Aorta (tissue), 5 donors: ENCODE measurements at places on chromosomes 13 and 19. TPM values are rescaled to one million over a fixed set of nuclear protein-coding genes. Genes with fewer than 3 reads are reported as not detected.

DNA sequence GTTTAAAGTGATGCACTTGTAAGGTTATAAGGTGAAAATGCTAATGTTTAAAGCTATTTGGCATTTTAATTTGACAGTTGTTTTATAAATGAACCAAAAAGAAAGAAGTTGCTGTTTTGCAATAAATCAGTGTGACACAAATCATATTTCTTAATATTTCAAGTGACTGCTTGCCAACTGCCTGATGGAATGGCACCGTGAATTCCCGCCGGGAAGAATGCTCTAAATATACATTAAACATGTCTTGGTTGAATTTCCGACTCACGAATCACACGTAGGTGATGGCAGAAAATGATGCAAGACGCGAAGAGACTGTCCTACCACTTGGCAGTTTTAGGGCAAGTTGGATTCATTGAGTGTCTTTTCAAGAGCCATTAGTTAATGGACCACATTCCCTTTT, 3.1 kb upstream of the GJB2 start:
- no peaks in the 10 kb centered on the region for H3K36me3 ChIP-seq
- H3K4me1 ChIP-seq: no peaks in the 10 kb centered on the region
- H3K27ac ChIP-seq: no peak overlapping the region

- no peak overlapping the region for H3K27ac ChIP-seq
- no peaks in the 10 kb centered on the region for H3K27me3 ChIP-seq
- peaks cover 1% of the 10 kb centered on the region for H3K4me1 ChIP-seq
- H3K36me3 ChIP-seq: no peaks in the 10 kb centered on the region
- DNase-seq: no peak
These were observed 287.4 kb upstream of the NBEA start for GRCh38 chr13:34654647-34655046.

- H3K36me3 ChIP-seq: no peaks in the 10 kb centered on the region
- DNase-seq: no peak
- H3K4me1 ChIP-seq: no peaks in the 10 kb centered on the region
- no peak overlapping the region for H3K4me3 ChIP-seq
- H3K27me3 ChIP-seq: no peaks in the 10 kb centered on the region
These were observed 163.6 kb downstream of the DIAPH3 start for GRCh38 chr13:60000081-60000480.

GRCh38 chr13:95463531-95463930, 89.0 kb upstream of the CLDN10 start:
- H3K36me3 ChIP-seq: no peaks in the 10 kb centered on the region
- H3K4me1 ChIP-seq: no peaks in the 10 kb centered on the region
- no peaks in the 10 kb centered on the region for H3K27me3 ChIP-seq
- no peak overlapping the region for H3K27ac ChIP-seq

GRCh38 chr19:19877724-19878123, 12.0 kb downstream of the ZNF253 start:
- peaks cover 4% of the 10 kb centered on the region for H3K36me3 ChIP-seq
- no peak overlapping the region for H3K4me3 ChIP-seq
- no peaks in the 10 kb centered on the region for H3K4me1 ChIP-seq
- no peak overlapping the region for H3K27ac ChIP-seq

DNA sequence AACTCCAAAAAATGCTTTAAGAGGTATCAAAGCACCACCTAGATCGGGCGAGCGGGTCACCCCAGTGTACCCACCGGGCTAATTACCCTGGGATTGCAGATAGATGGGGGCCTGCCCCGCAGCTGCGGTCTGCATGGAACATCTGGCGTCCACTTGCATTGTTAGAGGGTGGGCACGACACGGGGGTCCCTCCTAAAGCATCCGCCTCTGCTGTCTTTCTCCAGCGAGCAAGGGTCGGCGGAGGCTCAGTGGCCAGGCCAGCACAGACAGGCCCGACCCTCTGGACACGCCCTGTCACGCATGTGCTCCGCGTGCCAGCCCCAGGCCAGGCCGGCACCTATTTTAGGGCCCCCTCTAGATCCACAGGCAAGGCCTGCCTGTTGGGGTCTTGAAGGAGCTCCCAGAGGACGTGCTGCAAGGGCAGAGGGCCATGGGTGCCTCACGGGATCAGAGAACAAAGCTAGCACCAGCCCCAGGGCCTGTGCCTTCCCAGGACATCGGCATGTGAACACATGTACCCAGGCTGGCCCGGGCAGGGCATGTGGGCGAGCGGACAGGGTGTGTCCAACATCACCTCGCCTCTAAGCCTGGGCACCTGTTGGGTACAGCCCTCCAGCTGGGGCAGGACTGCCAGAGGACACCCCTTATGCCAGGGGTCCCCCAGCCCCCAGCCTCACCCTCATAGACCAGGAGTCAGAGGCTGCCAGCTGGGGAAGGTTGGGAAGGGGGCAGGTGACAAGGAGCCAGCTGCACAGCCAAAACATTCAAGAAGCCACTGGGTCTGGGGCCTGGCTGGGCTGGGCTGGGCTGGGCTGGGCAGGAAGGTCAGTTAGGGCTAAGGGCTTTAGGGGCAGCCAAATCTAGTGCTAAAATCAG, 35.6 kb upstream of the NANOS3 start:
- H3K27me3 ChIP-seq: no peaks in the 10 kb centered on the region
- no peaks in the 10 kb centered on the region for H3K4me1 ChIP-seq
- peak overlapping the region; percentile 89 for H3K27ac ChIP-seq
- DNase-seq: peak; percentile 80
- peaks cover under 1% of the 10 kb centered on the region for H3K36me3 ChIP-seq
- peak overlapping the region; percentile 93 for H3K4me3 ChIP-seq

- no peak overlapping the region for H3K4me3 ChIP-seq
- H3K27me3 ChIP-seq: no peaks in the 10 kb centered on the region
- peak; percentile 89 for DNase-seq
- H3K4me1 ChIP-seq: no peaks in the 10 kb centered on the region
These were observed 632.1 kb downstream of the DIAPH3 start for GRCh38 chr13:59531571-59532091.

GRCh38 chr19:8702350-8702749, 3.8 kb upstream of the ACTL9 start:
- H3K27ac ChIP-seq: no peak overlapping the region
- peaks cover 1% of the 10 kb centered on the region for H3K27me3 ChIP-seq
- no peaks in the 10 kb centered on the region for H3K4me1 ChIP-seq
- DNase-seq: no peak

DNA sequence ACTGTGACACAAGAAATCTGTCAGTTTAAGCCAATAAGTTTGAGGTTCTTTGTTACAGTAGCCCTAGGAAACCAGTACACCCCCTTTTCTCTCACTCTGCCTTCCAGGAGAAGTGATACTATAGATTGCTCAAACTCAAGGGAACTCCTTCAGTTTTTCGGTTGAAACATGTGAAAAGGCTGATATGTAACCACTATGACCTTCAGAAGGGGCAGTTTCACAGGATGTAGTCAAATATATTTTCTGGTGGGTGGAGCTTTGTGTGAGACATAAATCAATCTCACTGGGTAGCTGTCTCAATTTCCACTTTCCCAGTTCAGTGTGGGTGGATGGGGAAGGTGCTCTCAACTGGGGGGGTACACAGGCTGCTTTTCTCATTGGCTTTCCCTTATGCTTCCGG, 41.7 kb downstream of the HTR2A start:
- no peaks in the 10 kb centered on the region for H3K27me3 ChIP-seq
- H3K4me1 ChIP-seq: no peaks in the 10 kb centered on the region
- H3K4me3 ChIP-seq: no peak overlapping the region
- no peaks in the 10 kb centered on the region for H3K36me3 ChIP-seq

DNA sequence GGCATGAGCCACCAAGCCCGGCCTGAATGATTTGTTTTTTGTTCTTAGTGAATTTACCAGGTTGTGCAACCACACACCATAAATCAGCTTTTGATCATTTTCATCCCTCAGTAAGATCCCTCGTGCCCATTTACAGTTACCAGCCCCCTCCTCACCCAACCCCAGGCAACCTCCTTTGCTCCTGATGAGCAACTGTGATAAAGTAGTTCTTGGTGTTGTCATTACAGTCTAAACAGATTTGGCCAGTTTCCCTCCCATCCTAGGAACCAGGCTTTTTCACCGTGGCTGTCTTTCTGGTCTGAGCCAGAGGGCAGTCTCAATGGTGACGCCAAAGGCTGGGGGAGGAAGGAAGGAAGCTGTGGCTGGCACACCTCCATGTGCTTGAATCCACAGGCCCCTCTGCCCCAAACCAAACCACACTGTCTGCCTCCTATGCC, 61.2 kb upstream of the WDFY2 start:
- H3K4me1 ChIP-seq: no peaks in the 10 kb centered on the region
- H3K36me3 ChIP-seq: no peaks in the 10 kb centered on the region
- no peak overlapping the region for H3K4me3 ChIP-seq
- no peaks in the 10 kb centered on the region for H3K27me3 ChIP-seq

- no peaks in the 10 kb centered on the region for H3K36me3 ChIP-seq
- no peak overlapping the region for H3K4me3 ChIP-seq
- H3K27ac ChIP-seq: no peak overlapping the region
- no peak for DNase-seq
- H3K4me1 ChIP-seq: no peaks in the 10 kb centered on the region
- H3K27me3 ChIP-seq: no peaks in the 10 kb centered on the region
These were observed 46.5 kb downstream of the DNM2 start for GRCh38 chr19:10764340-10764894.

DNA sequence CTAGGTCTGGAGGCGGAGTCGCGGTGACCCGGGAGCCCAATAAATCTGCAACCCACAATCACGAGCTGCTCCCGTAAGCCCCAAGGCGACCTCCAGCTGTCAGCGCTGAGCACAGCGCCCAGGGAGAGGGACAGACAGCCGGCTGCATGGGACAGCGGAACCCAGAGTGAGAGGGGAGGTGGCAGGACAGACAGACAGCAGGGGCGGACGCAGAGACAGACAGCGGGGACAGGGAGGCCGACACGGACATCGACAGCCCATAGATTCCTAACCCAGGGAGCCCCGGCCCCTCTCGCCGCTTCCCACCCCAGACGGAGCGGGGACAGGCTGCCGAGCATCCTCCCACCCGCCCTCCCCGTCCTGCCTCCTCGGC, at the start of gene SLC5A5:
Gene SLC5A5, plus strand, starts transcription at position 68 of the 373 bp plus-strand sequence. CDS start 375 bp downstream, outside the sequence.
- no peak within 1 kb of the TSS for H3K4me3 ChIP-seq
- no peak within 1 kb of the TSS for H3K27ac ChIP-seq
- H3K4me1 ChIP-seq: no peaks in the 10 kb centered on the region
- DNase-seq: no peak
- no peaks in the 10 kb centered on the region for H3K36me3 ChIP-seq

- H3K36me3 ChIP-seq: no peaks in the 10 kb centered on the region
- no peak overlapping the region for H3K27ac ChIP-seq
- H3K27me3 ChIP-seq: no peaks in the 10 kb centered on the region
- H3K4me3 ChIP-seq: no peak overlapping the region
- no peaks in the 10 kb centered on the region for H3K4me1 ChIP-seq
These were observed 2.0 kb downstream of the EXOC3L2 start for GRCh38 chr19:45243144-45243732.

GRCh38 chr19:27794494-27795042, 1418.4 kb downstream of the UQCRFS1 start:
- H3K4me1 ChIP-seq: no peaks in the 10 kb centered on the region
- no peaks in the 10 kb centered on the region for H3K27me3 ChIP-seq
- peak overlapping the region; percentile 3 for H3K4me3 ChIP-seq
- H3K36me3 ChIP-seq: peaks cover 2% of the 10 kb centered on the region

DNA sequence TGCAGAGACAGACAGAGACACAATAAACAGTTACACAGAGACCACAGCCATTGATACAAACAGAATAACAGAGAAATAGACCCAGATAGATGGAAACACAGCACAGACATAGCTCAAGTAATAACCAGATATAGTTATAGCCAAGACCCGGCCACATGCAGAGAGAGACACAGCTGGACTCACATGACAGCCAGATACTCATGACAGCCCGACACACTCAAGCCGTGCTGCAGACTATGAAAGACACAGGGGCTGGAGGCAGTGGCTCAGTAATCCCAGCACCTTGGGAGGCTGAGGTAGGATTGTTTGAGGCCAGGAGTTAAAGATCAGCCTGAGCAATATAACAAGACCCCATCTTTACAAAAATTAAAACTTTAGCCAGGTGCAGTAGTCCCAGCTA, 1.6 kb upstream of the DENND1C start:
- H3K27me3 ChIP-seq: no peaks in the 10 kb centered on the region
- H3K27ac ChIP-seq: no peak overlapping the region
- H3K36me3 ChIP-seq: no peaks in the 10 kb centered on the region
- no peak overlapping the region for H3K4me3 ChIP-seq
- H3K4me1 ChIP-seq: no peaks in the 10 kb centered on the region

The RASIP1 gene
- 15.4 TPM for total RNA-seq

The ZNF560 gene
- not detected for total RNA-seq

The CYP4F3 gene
- total RNA-seq: 0.71 TPM

The CLEC4M gene
- not detected for total RNA-seq

The MAP2K2 gene
- total RNA-seq: 97.8 TPM

The ALOX5AP gene
- 31.6 TPM for total RNA-seq

The PCDH17 gene
- 13.2 TPM for total RNA-seq

The ACTL9 gene
- not detected for total RNA-seq

The ZNF66 gene
- total RNA-seq: 3.7 TPM
